ENCODE measurements at places on chromosomes 2 and 18.

- DNase-seq: no peak
Measured at GRCh38 chr2:178115271-178115670, 3.0 kb downstream of the RBM45 start.

- DNase-seq: no peak
Measured at GRCh38 chr2:211447548-211447947, 891.1 kb downstream of the CPS1 start.

DNA sequence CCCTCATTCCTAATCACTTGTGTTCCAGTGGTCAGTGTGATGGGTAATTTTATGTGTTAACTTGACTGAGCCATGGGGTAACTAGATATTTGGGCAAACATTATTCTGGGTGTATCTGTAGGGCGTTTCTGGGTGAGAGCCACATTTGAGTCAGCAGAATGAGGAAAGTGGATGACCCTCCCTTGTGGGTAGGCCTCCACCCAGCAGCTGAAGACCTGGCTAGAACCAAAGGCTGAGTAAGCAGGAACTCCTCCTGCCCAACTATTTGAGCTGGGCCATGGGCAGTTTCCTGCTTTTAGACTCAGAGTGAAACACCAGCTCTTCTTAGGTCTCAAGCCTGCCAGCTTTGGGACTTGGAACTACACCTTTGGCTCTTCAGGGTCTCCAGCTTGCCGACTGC lies 141.8 kb downstream of the ACKR3 start:
- peak; percentile 93 for DNase-seq

GRCh38 chr18:6943143-6943542 lies 174.5 kb downstream of the LAMA1 start:
- no peak for DNase-seq

- no peak for DNase-seq
Measured at GRCh38 chr18:58020567-58021107, 23.4 kb upstream of the NEDD4L start.

- no peak for DNase-seq
Measured at GRCh38 chr18:2913398-2914005, 66.7 kb downstream of the EMILIN2 start.

DNA sequence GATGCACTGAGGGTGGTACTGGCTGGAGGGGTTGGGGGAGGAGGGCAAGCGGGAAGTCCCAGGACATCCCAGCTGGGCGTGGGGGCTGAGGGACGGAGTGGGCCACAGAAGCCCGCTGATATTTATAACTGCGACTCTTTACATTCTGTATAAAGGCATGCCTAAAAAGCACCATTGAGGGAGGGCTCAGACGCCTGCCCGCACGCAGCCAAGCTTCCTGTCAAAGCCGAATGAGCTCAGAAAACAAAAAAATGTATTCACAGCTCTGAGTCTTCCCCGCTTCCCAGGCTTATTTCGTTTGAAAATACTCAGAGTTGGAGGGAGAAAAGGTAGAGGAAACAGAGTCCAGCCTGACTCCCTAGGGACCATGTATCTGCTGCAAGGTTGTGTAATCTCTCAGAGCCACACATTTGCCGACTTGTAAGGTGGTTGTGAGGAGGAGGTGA lies 170.1 kb upstream of the HAAO start:
- DNase-seq: peak; percentile 69

DNA sequence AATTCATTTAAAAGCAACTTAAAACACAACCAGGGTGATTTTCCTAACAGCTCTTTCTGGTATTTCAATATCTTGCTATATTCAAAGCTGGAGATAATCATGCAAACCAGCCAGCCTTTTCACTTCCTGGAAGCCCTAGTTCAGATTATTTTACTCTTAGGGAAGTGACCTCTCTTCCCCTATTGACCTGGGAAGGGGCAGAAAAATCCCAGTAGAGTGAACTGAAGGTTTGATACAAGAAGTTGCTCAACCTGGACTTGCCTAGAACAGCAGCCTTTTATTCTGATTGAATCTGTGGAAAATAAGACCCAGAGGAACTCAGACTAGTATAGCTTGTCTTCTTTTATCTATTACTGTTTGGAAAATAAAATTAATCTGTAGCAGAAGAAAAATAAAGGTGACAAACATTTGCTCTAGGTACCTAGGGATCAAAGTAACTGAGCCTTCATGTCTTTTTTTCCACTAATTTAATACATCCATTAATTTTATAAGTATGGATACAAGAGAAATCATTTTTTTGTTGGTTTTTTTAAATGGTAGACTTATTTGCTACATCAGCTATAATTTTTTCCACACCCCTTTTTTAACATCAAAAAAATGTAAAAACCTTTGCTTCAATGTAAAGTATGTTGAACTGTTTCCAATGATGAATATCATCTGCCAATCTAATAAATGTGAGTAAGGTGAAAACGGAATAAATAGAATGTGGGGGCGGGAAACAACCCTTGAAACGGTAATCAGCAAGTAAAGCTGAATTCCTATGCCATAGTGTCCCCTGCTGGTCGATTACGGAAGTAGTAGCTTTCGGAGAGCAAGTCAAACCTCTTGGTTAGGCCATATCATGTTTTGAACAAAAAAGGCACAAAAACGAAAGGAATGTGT lies 629.9 kb downstream of the NRXN1 start:
- DNase-seq: peak; percentile 55

- peak; percentile 71 for DNase-seq
Measured at GRCh38 chr2:233386382-233387041, 32.2 kb downstream of the DGKD start.

GRCh38 chr18:21897811-21898210 lies 157.2 kb downstream of the MIB1 start:
- peak; percentile 65 for DNase-seq

DNA sequence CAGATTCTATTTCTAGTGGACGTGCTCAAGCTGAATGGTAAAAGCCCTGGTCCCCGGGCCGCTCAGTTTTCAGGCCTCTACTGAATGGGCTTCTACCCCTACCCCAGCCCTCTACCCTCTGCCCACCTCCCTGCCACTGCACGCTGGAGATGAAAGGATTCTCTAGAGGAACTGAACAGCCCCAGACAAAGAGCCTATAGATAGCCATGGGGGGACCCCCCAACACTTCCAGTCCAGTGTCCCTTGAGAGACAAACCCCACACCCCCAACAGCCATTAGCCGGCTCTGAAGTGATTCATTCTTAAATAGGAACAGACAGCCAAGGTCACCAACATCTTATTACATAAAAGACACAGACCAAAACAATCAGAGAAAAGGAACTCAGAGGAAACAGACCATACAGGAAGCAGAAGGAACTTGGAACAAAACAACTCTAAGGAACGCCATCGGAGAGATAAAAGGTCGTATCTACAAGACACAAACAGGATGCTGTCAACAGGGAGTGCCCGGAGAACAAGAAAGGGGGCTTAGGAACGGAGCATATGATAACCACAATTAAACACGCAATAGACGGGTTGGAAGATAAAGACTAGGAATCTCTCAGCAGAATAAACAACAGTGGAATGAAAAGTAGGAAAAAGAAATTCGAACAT lies 23.5 kb downstream of the TMEM37 start:
- DNase-seq: no peak

- peak; percentile 52 for DNase-seq
Measured at GRCh38 chr2:172953411-172953810, 122.2 kb upstream of the MAP3K20 start.

DNA sequence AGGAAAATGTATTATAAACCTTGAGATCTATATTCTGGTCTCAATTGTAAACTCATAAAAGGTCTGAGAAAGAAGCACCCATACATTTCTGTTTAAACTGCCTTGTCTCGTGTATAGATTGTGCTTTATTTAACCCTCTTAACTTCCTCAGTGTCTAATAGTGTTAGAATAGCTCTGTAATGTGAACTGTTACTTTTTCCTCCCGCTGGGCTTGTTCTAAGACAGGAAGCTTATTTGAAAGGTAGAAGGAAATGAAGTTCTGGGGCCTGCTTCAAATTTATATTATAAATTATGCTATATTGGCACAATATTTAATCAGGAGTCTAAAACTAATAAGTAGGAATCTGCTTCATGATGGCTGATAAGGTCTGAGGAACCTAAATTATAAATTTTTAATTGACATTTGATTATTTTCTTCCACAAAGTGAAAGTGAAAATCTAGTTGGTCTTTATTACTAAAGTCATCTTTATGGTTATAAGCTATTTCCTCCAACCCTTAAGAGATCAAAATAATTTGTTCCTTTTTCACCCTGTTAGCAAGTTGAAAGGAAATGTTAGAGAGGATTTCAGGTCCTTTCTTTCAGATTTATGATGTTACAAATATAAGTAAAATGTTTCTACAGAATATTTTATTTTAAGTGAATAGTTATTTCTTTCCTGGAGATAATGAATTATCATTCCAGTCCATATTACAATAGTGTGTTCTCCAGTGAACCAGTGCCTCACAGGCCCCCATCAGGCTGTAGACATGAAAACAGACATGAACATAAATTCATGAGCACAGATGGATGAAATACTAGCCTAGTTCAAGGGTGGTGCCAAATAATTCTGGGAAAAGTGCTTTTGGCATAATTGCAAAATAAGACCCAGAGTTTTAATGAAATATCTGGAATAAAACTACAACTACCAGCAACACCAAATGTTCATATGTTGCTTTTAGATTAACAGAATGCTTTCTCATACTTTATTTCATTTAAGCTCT lies 7.9 kb downstream of the MFSD6 start:
- no peak for DNase-seq

- DNase-seq: no peak
Measured at GRCh38 chr2:205901491-205901890, 184.5 kb downstream of the INO80D start.

- no peak for DNase-seq
Measured at GRCh38 chr2:122261911-122262310, 506.5 kb downstream of the TSN start.

DNA sequence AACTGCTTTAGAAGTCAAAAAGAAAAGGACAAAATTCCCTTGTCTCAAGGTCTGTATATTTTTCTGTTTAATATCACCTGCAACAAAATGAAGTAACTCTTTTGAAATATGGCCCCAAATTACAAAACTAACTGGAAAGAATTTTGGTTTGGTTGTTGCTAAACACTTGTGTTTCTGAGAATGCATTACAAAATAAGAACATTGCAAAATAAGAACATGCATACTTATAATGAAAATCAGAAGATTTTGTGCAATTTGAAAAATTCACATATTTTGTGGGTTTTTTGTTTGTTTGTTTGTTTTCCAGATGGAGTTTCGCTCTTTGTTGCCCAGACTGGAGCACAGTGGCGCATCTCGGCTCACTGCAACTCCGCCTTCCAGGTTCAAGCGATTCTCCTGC lies 21.8 kb downstream of the NDUFB3 start:
- DNase-seq: peak; percentile 32

DNA sequence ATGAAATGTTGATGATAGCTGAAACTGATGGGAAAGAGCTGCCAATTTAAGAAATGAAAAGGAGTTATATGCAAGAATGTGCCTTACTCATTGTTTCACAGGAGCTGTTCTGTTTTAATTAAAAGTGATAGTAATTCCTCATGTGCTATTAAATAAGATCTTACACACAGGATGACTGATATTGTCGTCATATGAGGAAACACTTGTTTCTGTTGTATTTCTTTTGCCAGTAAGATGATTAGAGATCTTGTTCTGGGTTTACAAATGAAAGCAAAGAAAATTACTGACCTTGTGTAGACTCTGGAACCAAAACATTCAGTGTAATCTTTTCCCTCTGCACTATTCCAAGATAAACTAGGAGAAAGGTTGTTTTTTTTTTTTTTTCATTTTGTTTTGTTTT lies 123.6 kb downstream of the MAP3K20 start:
- DNase-seq: peak; percentile 49

DNA sequence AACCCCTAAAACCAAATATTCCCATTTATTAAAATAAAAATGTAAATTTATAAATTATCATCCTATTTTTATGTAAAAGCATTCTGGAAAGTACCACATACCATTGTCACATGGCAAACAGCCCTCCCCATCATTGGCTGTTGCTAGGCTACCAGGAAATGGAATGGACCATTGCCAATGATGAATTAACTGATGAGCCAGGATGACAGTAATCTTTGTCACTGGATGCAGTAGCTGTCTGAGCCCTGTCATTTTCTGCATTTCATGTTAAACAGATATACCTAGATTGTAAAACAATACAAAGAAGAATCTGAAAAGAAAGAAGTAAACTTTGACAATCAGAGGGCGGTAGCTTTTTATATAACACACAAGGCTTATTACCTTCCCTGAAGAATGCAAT lies 641.4 kb downstream of the BCL11A start:
- no peak for DNase-seq

- DNase-seq: peak; percentile 80
Measured at GRCh38 chr2:74851191-74851566, 17.3 kb downstream of the HK2 start.

DNA sequence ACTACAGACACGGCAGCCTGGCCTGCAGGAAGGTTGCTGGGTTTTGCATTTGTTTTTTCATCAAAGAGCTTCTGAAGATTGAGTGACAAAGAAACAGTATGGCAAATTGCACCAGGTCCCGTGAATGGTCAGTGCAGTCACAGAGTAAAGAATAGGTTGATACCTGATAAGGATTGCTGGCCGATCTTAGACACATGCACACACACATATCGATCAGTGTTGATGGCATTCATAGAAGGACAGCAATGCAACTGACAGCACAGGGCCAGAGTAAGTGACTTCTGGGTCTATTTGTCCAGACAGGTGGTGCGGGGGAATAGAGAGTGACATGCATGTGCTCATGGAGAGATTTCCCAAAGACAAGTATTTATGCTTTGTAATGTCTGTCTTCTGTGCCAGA lies 42.8 kb downstream of the NRP2 start:
- no peak for DNase-seq

GRCh38 chr2:30164131-30164925 lies 17.5 kb downstream of the YPEL5 start:
- peak; percentile 78 for DNase-seq

DNA sequence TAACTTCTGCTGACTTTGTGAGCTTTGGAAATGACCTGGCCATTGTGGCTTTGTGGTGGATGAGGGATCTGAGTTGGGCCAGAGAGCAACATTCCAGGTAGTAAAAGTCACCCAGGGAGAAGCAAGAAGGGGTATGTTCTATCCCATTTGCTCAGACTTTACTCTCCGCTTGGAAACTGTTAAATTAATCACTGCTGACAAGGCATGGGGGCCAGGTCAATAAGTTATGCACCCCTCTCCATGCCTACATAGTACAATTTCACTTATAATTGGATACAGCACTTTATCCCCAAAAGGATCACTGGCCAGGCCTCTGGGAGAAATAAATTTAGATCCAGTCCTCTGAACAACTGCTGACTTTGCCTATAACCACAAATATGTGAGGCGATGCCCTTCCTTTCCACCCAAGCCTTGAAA lies 92.1 kb downstream of the RPRM start:
- DNase-seq: peak; percentile 10

- no peak for DNase-seq
Measured at GRCh38 chr2:10502803-10503107, 54.6 kb upstream of the ODC1 start.

GRCh38 chr2:226837787-226838603 lies 2.1 kb downstream of the RHBDD1 start:
- no peak for DNase-seq

DNA sequence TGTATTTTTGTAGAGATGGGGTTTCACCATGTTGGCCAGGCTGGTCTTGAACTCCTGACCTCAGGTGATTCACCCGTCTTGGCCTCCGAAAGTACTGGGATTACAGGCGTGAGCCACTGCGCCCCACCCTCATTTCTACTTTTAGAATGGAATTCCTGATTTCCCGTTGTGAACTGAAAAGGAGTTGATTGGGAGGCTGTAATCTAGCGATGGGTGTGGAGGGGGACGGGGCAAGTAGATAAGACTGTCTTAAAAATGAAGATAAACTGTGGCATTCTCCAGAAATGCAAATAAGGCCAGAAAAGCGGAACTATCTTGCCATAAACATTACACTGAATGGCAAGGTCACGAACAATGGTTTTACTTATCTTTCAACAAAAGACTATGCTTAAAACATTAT lies 135.4 kb downstream of the TRIB2 start:
- no peak for DNase-seq
